ENCODE measurements at places on chromosomes 2 and 18.
A peak's percentile ranks its signal among the peaks of the same experiment; 100 is the strongest.

DNA sequence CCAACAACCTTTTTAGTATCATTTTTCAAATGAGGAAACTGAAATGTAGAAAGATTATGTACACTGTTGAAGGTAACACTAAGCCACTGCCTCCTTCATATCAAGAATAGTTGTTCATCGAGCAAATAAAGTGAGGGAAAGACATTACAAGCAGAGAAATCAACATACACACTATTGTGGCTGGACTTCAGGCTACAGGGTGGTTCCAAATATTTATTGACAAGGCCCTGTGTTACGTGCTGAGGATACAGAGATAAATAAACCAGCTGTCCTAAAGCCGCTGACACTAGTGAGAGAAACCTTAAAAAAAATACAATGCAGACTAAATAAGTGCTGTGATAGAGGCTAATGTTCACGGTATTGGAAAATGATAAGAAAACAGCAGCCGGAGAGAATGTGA lies 1.9 kb upstream of the LNPK start:
- DNase-seq: no peak

DNA sequence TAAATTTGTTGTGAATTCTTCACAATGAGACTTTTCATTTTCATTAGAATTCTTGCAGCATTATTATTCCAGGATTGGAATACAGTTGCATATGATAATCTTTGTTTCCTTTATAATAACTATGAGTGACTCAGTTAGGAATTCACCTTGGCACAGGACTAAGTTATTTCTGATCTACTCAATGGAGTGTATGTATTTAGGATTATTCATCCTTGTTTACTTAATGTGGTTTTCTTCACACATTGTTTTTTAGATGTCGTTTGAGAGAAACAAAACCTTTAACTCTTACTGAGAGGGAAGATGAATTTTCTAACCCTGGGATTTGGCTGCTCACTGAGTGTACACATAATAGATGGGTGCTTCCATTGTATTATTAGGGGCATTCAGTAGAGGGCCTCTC lies 970.1 kb downstream of the DPP10 start:
- DNase-seq: no peak

- no peak for DNase-seq
Observed at GRCh38 chr2:138193416-138194213, 229.3 kb downstream of the HNMT start.

GRCh38 chr18:43534511-43534910 lies 257.2 kb upstream of the SYT4 start:
- DNase-seq: no peak

- DNase-seq: no peak
Observed at GRCh38 chr2:219084791-219085190, 24.1 kb upstream of the IHH start.

DNA sequence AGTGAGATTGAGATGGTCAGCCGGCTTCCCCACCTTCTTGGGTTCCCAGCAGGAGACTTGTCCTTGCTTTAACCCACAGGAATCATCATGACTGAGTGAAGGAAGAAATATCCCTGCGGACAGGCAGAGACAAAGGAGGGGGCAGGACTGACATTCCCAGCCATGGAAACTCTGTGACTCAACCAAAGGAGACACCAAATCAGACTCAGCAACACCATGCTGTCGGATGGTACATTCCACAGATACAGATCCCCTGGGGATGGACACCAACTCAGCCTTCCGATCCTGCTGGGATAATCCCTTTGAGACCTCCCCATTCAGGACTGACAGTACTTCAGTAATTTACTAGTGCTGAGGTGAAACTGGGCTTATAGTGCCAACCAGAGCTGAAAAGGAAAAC lies 518.3 kb downstream of the XIRP2 start:
- no peak for DNase-seq

DNA sequence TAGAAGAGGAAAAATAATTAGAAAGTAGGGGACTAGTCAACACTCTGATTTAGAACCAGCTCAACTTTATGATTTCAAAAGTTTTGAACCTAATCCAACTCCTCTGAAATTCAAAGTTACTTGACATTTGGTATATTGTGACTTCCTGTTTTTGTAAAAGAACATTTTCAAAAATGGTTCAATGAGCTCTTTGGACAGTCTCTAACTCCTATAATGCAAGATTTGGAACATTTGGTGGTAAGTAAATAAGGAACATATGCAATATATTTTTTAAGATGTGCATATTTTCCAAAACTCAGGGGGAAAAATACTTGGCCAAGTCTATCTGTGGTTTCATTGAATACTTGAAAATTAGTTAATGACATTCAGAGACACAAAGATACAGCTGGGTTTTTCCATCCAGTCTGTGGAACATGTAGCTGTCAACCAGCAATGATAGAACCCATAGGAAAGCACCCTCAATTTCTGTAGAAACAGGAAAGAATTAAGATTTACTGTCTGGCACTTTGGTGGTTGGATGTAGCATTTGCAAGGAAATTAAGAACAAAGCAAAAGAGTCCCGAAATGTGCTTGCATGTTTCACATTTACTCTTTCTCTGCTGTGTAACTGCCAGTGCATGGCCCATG lies 17.0 kb upstream of the ANKRD44 start:
- DNase-seq: no peak

GRCh38 chr2:118165595-118165994 lies 77.3 kb downstream of the INSIG2 start:
- no peak for DNase-seq

DNA sequence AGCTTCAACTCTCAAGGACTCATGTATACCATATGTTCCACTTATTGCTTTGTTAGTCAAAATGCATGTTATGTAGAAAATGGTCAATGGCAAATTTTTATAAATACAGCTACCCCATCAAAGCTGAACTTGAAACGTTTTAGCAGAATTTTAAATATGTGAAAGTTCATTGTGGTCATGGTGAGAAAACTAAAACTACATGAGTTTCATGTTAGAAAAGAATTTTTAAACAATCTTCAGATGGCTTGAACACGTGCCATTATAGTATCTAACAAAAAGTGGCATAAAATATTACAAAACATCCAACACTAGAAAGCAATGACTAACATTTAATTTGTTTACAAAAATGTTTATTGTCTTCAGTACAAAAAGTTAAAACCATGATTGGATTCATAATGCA lies 246.0 kb upstream of the KCNJ3 start:
- no peak for DNase-seq

DNA sequence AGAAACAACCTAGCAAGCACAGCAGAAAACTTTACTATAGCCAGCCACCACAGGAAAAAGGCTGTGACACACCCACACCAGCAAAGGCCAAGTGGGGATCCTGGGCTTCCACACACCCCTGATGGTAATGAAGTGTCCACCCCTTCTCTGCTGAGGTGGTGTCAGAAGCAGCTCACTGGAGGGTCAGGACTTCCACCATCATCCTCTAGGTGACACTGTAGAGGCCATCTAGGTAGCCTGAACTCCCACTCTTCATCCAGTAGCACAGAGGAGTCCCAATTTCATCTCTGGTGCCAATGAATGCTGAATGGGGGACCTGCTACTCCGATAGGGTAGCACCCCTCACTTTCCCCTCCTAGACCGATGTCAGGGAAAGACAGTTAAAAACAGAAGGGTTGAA lies 1544.4 kb downstream of the LRP1B start:
- DNase-seq: peak; percentile 13

GRCh38 chr18:4385876-4386275 lies 69.2 kb downstream of the DLGAP1 start:
- DNase-seq: no peak

DNA sequence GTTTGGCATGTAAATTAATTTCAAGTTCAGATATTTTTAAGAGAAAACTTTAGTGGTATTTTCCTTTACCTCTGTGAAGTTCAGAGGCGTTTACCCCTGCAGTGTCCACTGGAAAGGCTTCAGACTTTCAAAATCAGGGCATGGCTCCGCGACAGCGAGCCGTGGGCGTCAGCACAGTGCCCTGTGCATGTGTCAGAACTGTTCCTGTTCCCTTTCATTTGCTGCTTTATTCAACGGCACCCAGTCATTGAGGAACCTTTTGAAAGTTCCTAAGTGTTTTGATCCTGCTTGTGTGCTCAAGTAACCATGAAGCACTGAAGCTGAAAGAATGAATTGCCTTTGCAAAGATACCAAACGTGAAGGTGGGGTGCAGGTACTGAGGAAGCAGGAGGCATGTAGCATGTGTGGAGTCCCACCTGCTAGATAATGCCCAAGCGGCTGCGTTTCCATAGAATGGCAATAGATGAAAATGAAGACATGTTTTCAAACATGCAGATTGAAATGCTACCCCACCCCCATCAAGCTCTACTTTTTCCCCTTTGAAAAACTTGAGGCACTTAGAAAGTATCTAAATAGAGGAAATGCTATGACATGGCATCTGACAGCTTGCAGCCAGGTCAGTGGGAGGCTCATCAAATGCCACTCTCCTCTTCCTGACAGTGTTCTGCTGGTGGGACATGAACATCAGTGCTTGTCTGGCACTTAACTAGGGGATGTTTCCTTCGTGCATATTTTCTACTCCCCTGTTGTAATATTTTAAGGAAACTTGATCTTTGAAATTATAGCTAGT lies 148.6 kb downstream of the ZNF236 start:
- DNase-seq: no peak

DNA sequence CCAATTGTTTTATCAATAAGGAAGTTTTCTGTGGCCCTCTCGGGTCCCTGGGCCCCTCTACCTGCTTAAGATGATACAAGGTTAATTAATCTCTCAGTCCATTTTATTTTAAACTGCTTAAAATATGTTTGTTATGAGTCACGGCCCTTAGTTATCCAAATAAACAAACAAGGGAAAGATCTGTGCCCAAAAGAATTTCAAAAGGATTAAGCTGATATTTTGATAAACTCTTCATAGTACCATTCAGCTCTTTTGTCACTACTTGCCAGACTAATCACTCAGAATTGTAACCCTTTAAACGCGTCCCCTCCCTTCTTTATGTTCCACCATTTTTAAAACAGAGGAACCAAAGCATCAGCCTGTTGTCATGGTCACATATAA lies 144.7 kb upstream of the STK17B start:
- no peak for DNase-seq

DNA sequence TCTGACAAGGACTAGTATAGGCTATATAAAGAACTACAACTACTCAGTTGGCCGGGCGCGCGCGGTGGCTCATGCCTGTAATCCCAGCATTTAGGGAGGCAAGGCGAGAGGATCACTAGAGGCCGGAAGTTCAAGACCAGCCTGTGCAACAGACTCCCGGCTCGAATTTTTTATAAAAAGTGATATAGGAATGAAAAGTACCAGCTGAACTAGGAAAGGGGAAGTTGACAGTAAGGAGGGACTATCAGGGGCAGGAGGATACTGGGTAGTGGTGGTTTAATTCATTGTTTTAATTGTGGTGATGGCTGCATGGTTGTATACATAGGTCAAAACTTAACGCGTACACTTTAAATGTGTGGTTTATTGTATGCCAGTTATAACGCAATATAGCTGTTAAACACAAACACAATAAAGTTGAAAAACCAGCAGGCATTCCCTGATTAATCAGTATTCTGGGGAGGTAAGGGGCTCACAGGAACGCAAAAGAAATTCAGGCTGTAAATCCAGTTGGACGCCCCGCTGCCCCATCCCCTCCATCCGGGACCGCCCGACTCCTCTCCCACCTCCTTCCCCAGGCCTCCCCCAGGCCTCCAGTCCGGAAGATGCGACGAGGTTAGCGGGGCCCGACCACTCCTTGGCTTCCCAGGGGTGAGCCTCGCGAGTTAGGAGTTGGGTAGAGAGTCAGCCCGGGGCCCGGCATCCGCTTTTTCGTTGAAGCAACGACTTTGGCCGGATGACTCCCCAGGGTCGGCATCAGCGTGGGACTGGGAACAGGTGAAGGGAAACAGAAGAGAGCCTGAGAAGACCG lies 746 bp upstream of the POLR1B start:
- no peak for DNase-seq

DNA sequence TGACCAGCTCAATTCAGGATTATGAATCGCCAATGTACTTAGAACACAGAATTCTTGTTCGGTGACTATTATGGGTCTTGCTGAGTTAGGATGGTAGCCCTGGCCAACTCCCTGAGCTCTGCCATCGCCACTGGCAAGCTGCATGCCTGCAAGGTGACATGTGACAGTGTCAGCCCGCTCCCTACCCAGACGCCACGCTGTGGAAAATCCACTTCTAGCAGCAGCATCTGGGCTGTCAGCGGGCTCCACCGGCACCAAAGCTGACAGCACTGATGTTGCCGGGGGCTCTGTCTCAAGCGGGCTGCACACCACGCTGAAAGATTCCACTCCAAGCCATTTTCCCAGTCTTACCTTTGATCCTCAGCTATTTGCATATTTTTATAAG lies 100.7 kb downstream of the MYT1L start:
- peak; percentile 73 for DNase-seq

DNA sequence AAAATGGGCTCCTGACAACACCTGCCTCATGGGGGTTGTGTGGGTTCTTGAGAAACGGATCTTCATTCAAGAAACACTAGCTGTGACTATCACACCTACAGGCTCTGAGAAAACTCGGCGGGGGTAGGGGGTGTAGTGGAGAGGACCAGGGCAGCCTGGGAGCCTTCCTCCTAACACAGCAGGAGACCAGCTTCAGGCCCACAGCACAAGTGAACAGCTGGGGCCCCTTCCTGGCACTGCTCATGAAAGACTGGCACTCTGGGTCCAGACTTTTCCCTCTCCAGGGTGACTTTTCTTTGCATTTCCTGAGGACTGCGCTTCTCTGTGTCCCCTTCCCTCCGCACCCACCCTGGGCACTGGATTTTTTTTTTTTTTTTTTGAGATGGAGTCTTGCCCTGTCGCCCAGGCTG lies 7.2 kb upstream of the SEMA4C start:
- DNase-seq: no peak

- no peak for DNase-seq
Observed at GRCh38 chr18:52992041-52992440, 652.0 kb downstream of the DCC start.

DNA sequence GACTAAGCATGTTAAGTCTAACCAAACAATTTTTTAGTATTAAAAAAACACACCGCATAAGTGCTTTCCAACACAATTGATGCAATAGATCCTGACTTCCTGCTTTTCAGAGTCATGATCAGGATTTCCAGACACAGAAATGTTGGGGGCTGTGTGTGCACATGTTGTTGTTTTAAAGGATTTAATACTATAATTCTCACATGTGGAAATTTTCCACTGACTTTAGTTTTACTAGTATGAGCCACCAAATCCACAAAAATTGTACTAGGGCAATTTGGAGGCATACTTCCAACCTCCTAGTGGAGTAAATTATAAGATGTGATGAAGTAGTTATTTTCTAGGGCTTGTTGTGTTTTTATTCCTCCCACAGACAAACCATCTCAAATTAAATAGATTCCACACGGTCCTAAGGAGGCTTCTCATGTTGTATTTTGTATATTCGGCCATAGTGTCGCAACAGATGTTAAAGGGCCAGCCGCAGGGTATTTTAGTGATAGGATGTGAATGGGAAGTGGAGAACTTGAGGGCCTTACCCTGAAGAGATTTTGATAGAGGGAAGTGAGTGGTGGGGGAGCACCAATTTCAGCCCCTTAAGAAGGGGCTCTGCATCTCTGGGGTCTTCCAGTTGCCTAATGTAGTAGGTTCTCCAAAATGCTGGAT lies 108.9 kb upstream of the KLF7 start:
- DNase-seq: no peak

All from cerebellar cortex (tissue), 1 donor.